HCT116 (cell line): ENCODE measurements at places on chromosomes 3 and 15.

GRCh38 chr15:32828507-32829186 lies 110.8 kb downstream of the GREM1 start:
- no peak for DNase-seq

DNA sequence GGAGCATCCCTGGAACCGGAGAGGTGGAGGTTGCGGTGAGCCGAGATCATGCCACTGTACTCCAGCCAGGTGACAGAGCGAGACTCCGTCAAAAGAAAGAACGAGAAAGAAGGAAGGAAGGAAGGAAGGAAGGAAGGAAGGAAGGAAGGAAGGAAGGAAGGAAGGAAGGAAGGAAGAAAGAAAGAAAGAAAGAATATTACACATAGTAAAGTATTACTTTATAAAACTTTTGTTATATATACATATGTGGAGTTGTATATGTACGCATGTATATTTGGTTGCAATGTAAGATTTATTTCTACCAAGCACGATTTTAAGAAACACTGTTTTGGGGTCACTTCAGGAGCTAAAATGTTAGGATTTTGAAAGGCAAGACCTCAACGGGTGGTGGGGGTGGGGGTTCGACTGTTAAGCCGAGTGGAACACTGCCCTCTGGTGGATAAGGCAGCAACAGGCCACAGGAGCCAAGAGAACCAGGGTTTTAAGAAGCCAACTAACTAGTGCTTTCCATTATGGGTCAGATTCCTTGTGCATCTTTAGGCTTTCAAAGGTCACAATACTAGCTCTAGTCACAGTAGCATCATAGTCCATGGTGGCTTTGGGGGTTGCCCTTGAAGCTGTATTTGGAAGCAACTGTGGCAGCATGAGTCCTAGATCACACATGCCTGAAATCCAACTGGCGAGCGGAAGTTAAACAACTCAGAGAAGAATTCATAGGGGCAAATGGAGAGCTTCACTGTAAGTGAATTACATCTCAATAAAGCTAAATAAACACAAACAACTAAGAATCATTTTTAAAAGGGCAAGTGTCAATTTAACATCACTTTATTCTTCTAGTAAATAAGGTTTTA lies 22.5 kb downstream of the GLB1 start:
- peak; percentile 48 for DNase-seq

DNA sequence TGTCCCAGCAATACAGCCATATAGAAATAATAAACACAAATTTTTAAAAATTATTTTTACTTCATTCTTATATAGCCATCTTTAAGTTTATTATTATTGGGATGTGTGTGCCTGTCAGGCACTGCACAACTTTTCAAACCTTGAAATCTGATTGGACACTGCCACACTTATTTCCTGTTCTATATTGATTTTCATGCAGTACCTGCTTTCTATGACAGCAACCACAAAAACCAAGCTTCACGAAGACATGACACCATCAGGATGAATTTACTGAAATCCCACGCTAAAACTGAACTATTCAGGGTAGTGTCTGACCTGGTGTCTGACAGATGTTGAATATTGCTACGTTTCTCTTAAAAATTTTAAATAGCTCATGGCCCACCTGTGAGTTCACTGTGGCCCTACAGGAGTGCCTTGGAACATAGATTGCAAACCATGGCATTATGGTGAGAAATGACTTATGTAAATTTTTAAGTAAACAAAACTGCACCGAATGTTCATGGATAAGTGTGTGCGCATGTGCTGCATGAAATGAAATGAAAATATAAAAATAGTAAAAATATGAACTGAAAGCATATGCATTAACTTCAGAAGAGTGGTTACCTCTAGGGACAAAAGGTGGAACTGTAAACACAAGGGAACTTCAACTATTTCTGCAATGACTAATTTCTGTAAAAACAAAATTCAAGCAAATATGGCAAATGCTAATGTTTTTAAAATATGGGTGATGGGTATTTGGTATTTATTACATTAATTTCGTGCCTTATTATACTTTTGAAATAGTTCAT lies 152.3 kb downstream of the ZBTB20 start:
- no peak for DNase-seq

DNA sequence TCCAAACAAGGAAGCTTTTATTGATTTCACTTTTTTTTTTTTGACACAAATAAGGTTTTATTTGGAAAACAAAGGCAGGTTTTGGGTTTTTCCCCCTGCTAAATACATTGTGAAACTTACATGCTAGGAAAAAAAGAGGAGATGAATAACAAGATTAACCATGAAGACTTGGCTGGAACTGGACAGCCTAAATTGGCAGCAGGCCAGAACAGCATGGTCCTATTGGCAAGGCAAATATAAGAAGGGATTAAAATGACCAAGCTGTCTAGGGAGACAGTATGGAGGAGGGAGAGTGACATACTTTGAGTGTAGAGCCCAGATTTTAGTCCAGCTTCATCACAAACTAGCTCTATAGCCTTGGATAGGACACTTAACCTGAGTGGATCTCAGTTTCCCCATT lies 63.9 kb upstream of the BBX start:
- DNase-seq = no peak

DNA sequence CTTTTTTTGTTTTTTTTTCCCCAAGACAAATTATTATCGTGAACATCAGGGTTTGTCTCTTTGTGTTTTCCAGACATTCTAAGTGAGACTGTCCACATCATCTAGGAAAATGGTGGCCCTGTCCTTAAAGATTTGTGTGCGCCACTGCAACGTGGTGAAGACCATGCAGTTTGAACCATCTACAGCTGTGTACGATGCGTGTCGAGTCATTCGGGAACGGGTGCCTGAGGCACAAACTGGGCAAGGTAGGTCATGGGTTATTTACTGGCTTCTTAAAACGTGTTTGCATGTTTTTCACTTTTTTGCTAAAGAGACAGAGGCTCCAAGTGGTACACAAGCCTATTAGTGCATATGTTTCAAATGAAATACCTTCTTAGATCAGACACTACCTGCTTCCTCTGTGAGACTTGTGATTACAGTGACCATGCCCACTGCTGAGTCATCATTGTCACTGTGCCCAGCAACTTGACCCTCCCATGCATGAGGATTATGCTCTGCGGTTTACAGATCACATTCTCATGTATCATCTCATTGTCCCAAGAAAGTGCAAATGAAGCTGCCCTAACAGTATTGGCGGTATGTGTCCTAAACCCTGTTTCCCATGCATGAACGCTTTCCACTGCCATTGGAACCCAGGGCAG lies 395.2 kb upstream of the TPM1 start:
- DNase-seq = peak; percentile 92

GRCh38 chr15:96474231-96474664 lies 143.7 kb downstream of the NR2F2 start:
- no peak for DNase-seq

DNA sequence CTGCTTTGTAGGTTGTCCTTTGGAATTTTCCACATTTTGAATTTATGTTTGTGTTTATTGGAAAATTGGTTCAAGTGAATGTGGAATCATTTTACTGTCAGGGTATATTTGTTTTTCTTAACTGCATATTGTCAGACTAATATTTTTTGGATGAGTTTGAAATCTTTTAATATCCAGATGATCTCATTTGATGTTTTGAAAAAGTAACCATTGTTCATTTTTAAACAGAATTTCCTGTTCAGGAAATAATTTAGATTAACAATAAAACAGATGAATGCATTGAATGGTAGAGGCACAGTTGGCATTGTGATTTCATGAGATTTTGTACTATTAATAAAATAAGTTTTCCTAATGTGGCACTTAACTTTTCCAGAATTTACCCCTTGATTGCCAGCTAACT lies 15.5 kb downstream of the TRAK1 start:
- DNase-seq = no peak

GRCh38 chr3:172339892-172340291 lies 108.4 kb downstream of the GHSR start:
- DNase-seq = no peak

- peak; percentile 49 for DNase-seq
Observed at GRCh38 chr3:99114565-99115291, 213.2 kb upstream of the DCBLD2 start.

DNA sequence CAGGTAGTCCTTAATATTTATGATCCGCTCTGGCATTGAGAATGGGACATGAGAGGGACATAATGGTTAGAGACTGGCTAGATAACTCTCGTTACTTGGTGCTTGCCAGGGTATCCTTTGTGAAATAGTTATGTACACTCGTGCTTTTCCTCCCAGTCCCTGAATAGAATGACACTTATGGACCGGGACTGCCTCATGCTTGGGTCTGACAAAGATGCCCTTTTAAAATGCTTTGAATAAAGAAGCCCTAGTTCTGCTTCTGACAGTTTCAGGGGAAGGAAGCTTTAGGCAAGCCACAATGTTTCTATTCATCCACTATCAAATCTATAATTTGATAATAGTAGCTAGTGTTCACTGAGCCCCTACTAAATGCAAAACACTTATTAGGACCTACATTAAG lies 29.4 kb downstream of the POLR2M start:
- no peak for DNase-seq

- DNase-seq = no peak
Observed at GRCh38 chr15:72967811-72968530, 84.3 kb upstream of the NEO1 start.

DNA sequence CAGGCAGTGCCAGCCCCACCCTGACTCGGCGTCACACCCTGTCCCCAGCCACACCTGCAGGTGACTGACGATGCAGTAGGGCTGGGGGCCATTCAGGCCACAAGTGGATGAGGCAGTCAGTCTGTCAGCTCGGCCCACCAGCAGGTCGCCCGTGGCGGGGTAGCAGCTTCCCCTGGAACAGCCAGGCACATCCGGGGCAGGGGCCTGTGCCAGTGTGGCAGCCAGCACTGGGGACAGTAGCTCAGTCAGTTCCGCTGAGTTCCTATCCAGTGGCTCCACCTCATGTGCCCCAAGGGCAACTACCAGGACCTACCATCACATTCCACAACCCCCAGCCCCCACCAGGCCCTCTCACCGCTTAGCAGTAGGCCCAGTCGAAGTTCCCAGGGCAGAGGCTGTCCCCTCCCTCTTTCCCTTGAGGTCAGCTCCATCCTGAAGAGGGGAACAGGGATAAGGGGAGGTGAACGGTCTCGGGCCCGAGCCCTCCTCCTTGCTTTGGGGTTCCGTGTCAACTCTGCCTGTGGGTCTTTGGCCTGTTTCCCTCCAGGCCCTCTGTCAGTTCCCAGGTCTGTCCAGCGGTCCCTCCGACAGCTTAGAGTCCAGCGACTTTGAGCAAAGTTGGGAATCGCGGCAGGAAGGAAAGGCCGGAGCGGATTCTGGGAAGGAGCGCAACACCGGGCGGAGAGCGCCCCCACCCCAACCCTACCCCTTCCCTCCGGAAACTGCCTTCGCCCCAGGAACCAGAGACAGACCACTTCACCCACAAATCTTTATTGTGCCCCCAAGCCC lies at the start of gene LAMB2:
LAMB2 (minus strand) TSS at position 614 of the 789 bp plus-strand sequence; CDS start at position 431, 183 bp downstream.
- DNase-seq = peak; percentile 66

- no peak for DNase-seq
Observed at GRCh38 chr3:80213086-80213485, 445.3 kb upstream of the ROBO1 start.

- no peak for DNase-seq
Observed at GRCh38 chr3:177968891-177969290, 567.3 kb upstream of the KCNMB2 start.

DNA sequence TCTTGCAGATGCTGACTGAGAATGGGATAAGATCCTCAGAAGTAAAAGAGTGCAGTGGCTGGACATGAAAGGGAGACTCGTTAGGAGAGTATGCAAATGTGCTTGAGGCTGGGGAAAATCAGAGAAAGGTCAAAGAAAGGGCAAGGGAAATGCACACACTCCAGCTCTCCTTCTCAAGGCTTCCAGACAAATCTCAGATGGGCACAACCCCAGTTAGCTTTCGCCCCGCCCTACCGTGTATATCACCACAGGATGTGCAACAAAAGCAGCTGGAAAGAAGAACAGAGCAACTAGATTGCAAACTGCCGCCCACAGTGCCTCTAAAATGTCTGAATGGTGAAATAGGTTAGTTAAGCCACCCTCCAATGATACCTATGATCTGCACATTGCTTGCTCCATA lies 63.9 kb downstream of the CERS3 start:
- no peak for DNase-seq

DNA sequence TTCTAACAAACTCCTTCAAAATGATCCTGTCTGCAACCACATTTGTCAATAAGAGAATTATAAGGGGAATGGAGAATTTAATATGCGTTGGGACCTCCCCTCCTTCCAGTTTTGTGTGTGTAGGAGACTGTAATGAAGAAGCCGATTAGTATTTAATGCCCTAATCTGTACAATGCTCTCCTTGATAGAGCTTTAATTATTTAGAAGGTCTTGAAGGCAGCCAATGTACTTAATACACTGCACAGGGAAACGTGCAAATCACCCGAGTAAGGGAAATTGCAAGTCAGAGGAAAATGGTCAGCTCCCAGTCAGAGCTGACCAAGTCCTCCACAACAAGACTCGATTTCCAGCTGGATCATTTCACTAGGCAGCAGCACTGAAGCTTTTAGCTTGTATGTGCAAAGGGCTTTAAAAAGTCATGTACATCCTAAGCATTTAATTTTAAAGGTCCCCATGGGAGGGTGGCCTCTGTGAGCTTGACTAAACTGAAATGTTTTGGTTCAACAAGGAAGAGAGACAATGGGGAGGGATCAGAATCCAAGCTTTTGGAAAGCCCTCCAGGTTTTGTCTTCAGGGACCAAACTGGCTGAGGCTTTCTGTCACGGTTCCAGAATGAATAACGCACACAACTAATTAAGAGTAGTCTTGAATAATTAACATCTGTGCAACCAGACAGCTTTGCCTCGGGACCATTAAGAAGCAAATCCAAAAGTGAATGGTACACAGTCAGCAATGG lies 159.8 kb upstream of the MITF start:
- no peak for DNase-seq

DNA sequence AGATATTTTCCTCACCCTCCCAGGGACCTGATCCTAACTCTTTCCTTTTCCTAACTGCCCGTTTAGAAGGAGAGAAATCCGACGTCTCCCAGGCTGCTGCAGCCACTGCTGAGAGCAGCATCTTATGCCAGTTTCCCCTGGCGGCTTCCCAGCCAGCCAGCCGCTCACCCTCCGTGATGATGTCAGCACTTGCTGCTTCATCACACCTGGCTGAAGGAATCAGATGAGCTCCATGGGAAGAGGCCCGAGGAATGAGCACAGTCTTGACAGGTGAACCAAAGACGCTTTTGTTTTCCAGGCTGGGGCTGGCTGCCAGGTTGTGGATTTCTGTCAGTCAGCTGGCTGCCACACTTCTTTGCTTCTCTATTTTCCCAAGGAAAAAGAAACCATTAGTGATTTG lies 445.1 kb upstream of the RBMS3 start:
- DNase-seq = no peak
